ENCODE measurements at places on chromosomes 2 and 18.

DNA sequence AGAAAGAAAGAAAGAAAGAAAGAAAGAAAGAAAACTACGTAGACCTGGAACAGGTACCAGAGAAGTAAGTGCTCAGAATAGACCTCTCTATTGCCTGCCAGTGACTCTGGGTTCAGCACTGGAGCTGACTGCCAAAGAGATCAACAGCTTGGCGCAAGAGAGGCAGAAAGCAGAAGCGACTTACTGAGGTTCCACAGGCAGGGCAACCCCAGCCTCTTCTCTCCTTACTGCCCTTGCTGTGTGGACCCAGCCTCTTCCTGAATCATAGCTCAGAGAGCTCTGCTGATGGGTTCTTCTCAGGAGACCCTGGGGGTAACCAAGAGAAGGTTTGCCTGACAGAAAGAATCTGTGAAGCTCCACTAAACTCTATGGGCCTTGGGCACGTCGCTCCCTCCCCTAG lies 7.1 kb downstream of the CAPN13 start:
- no peak for DNase-seq

DNA sequence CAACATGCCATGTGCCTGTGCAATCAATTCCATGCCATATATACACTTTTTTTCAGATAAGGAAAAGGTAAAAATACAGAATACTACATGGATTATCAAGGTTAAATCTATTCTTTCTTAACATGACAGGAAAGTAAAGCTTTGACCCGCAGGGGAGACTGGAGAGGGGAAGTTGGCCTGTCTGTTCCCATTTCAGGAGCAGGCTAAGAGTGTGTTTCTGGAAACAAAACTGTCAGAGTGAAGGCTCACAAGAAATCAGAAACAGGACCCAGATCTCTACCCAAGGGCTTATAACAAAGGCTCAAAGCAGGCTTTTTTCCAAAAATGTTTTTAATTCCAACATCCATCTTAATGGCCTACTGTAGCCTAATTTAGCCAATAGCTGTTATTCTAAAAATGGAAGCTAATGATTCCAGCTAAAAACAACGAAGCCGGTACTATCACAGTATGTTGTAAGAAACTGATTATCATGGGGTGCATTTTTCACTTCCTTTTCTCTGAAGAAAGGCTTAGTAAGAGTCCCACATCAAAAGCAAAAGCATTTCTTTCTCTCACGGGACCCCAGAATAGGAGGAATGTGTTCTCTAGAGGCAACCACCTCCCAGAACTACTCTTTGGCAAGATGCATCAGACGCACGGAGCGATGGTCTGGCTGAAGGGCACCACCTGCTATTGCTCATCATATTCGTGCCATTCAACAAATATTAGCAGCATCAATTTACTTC lies 41.4 kb downstream of the FECH start:
- DNase-seq, result no peak

DNA sequence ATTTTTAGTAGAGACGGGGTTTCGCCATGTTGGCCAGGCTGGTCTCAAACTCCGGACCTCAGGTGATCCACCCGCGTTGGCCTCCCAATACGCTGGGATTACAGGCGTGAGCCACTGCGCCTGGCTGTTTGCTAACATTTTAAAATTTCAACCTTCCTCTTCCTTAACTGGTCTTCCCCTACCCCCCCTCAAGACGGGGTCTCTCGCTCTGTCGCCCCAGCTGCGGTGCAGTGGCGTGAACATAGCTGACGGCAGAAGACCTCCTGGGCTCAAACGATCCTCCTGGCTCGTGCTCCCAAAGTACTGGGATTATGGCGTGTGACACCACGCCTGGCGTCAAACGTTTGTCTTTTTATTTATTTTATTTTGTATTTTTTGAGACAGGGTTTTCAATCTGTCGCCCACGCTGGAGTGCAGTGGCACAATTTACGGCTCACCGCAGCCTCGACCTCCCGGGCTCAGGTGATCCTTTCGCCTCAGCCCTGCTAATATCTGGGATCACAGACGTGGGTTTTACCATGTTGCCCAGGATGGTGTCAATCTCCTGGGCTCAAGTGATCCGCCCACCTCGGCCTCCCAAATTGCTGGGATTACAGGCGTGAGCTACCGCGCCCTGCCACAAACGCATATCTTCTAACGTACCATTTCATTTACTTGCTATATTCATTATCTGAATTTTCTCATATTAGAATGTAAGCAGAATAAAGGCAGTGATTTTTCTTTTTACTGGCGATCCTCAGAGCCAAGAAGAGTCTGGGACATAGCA lies 984 bp upstream of the MSH2 start:
- DNase-seq, result no peak

DNA sequence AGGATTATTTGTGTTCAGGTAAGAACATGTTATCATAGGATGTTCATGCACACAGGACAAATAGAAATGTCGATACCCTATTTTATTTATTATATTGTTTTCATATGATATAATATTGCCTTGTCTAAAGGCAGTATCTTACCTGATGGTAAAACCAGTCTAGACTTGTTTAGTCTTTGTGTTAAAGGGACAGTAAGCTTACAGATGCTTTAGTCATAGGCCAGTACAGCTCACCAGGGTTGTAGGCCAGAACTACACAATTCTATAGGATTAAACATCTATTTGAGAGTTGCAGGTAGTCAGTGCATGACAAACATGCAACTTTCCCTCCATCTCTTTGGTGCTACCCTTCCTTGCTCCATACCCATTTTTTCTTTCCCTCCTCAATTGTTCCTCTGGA lies 158.5 kb downstream of the GALNT3 start:
- DNase-seq, result no peak

DNA sequence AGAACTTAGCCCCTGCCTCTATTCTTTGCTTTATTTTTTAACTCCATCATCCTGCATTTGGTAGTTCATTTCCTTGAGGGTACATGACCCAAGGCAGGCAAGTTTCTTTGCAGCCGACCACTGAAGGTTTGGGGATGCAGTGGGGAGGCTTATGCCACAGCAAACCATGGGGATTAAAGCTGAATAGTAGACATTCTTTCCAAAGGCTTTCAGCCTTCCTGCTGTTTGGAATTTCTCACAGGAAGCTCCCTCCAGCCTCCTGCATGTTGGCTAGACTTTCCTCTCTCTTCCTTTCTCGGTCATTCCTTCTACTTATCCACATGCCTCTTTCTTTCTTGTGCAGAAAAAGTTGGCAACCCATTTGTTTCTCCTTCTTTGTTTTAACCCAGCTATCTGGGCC lies 77.3 kb downstream of the SOCS6 start:
- no peak for DNase-seq

GRCh38 chr2:98692090-98693054 lies 38.6 kb downstream of the MGAT4A start:
- no peak for DNase-seq

- no peak for DNase-seq
These were observed 927.6 kb downstream of the TSN start for GRCh38 chr2:122683018-122683417.

DNA sequence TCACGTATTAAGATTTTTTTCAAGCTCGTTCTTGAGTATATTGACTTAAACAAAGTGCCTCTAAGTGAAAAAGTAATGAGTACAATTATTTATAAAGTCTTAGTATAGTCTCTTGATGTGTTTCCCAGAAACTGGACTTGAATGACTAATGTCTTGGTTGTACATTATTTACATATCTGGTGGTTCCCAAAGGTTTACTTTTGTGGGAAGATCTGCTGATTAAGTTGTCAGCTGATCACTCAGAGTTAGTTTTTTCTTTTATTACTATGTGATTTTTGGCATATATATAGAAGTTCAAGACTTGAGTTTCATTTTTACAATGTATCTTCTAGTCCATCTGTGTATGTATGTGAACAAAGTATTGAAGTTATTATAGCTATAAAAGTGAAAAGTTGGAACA lies 29.5 kb downstream of the RNF144A start:
- DNase-seq, result no peak

- no peak for DNase-seq
These were observed 215.4 kb downstream of the ZBTB7C start for GRCh38 chr18:48193521-48194492.

DNA sequence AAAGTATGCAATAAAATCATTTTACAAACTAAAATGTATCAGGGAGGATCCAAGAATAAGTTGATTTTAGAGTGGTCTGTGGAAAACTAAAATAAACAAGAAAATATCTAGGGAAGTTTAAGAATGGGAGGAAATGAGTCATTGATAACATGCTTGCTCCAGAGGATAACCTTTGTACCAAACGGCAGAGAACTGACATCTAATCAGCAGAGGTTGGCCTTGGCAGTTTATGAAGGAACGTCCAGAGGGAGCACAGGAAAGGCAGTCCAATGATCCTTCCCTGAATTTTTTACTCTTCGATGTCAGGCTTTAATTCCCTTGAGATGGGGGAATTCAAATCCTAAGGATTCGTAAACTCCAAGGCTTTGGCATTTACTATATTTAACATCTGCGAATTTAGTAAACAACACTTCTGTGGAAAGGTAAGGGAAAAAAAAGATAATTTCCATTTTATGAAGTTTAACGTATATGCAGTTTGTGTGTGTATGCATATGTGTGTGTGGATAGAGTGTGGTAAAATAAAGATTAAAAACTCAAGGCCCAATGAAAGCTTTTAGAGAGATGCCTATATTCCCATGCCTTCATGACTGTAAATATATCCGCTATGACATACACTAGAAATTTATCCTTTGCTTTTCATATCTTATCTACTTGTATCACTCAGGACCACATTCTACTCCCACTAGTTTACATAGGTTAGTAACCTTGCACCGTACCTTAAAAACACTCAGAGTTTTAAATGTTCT lies 8.7 kb upstream of the INPP1 start:
- DNase-seq, result no peak

GRCh38 chr2:190121971-190122370 lies 59.4 kb upstream of the MSTN start:
- DNase-seq, result no peak

All from esophagus squamous epithelium (tissue), 5 donors.